ENCODE measurements at places on chromosomes 6 and 20.

DNA sequence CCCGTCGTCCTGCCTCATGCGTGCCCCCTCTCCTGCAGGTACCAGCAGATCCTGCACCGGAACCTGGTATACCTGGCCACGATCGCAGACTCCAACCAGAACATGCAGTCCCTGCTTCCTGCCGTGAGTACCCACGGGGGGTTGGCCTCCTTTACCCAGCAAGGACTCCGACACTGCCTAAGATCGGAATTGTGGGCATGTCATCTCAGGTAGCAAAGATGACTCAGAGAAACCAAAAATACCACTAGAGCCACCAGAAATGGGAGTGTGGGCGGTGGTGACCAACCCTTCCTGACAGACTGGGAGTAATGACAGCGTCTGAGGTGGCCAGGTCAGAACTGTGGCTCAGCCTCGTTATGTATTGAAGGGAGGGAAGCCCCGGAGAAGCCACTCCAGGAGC is 16.3 kb downstream of the SS18L1 start:
- DNase-seq, result no peak

DNA sequence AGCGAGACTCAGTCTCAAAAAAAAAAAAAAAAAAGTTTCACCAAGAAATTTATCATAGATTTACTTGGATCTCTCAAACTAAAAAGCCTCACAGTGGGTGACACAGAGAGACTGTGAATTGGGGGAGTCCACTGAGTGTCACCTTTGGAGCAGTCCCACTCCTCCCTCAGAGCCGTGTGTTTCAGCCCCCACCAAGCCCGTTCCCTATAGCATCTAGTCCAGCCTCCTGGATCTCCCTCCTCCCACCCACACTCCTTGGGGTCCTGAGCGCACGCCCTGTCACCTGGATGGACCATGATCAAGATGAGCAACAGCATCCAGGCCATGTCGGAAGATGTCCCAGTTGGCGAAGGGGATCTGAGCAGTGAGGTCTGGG is 422 bp downstream of the NCR3 start:
- no peak for DNase-seq

DNA sequence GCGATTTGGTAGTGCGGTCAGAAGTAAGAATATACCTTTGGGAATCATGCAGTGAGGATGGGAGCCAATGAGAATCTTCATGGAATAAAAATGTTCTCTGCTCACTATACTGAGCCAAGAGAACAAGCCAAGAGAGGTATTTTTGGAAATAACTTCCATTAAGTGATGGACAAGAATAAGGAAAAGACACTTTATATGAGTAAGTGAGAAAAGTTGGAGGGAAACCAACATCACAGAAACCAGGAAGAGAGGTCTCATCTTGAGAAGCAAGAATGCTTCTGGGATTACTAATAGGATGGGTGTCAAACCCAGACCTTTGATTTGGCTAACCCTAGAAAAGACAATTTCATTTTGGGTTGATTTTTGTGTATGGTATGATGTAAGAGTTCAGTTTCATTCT is 181.2 kb upstream of the JAG1 start:
- no peak for DNase-seq

DNA sequence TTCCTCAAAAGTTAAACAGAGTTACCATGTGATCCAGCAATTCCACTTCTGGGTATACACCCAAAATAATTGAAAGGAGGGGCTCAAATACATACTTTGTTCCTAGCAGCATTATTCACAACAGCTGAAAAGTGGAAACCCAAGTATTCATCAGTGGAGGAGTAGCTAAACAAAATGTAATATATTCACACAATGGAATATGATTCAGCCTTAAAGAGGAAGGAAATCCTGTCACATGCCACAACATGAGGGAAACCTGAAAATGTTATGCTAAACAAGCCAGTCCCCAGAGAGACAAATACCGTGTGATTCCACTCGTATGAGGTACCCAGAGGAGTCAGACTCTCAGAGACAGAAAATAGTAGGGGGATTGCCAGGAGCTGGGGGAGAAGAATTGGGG is 44.5 kb downstream of the PXDC1 start:
- no peak for DNase-seq

GRCh38 chr6:67870321-67870720 is 764.8 kb upstream of the ADGRB3 start:
- no peak for DNase-seq
